ENCODE measurements at places on chromosomes 1 and 21.

DNA sequence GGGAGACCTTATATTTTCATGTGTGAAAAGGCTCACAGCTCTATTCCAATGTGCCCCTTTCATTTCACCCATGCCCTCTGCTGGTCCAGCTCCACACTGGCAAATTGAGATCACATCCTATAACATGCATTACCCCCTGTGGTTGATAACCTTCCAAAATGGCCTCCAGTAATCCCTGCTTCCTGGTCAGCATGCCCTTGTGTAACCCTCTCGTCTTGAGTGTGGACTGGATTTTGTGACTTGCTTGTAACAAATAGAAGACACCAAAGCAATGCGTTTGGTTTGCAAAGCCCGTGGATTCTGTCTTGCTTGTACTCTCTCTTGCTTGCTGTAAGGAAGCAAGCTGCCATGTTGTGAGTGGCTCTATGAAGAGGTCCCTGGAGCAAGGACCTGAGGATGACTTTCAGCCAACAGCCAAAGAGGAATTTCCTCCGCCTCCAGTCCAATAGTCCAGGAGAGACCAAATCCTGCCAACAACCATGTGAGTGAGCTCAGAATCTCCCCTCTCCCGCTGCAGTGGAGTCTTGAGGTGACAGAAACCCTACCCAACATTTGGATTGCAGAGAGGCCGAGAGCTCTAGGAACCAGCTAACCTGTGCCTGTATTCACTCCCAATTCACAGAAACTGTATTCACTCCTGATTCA lies 17.4 kb downstream of the KCNA10 start:
- DNase-seq: no peak

DNA sequence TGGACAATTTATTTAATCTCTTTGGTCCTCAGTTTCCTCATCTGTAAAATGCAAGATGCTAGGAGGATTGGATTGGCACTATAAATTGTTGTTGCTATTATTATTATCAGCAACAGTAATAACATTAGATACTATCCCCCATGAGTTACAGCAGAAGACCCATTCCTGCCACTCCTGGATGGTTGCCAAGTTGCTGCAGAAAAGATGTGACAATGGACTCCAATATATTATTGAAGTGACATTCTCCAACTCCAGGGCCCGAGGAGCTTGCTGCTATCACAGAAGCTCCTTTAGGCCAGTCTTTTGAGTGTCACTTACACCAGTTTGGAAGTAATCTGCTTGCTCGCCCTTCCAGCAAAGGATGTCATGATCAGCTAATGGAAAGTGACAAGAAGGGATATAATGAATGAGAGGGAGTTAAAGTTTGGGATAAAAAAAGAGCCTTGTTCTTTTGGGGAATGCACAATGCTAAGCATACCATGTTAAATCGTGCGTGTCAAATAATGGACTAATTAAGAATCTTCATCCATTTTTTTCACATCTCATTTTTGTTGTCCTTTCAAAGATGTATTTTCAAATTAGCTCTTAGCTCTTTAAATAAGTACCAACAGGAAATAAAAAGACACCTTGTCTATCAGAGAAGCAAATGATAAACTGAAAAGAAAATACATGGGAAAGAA lies 19.5 kb upstream of the PROX1 start:
- no peak for DNase-seq

DNA sequence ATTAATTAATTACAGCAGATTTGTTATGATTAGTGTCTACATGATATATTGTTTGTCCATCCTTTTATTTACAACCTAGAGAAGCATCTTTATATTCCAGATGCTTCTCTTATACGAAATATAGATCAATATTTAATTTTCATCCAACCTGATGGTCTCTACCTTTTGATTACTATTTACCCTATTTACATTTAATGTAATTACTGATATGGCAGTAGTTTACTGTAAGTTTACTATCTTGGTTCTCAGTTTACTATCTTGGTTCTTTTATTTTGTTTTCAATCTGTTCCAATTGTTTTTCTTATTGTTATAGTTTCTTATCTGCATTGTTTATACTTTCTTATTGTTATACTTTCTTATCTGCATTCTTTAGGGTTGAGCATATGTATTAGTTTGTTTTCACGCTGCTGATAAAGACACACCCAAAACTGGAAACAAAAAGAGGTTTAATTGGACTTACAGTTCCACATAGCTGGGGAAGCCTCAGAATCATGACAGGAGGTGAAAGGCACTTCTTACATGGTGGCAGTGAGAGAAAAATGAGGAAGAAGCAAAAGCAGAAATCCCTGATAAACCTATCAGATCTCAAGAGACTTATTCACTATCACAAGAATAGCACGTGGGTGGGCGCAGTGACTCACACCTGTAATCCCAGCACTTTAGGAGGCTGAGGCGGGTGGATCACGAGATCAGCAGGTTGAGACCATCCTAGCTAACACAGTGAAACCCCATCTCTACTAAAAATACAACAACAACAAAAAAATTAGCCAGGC lies 28.9 kb downstream of the FAF1 start:
- no peak for DNase-seq

DNA sequence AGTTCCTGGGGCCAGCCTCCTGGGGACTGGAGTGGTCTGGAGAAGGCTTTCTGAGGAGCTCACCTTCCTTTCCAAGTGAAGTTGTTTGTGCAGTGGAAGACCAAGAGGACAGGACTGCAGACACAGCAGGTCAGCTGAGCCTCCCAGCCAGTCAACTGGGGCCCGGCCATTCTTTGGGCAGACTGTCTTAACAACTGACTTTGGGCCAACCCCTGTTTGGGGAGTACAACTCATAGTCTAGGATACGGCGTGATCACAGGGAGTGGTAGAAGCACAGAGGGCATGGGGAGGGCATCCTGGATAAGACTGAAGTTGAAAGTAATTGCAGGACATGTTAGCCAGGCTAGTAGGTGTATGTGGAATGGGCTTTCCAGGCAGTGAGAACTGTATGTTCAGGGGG lies 50.3 kb downstream of the PGM1 start:
- no peak for DNase-seq

- no peak for DNase-seq
These were observed 24.4 kb downstream of the SZRD1 start for GRCh38 chr1:16391411-16391810.

GRCh38 chr1:234597894-234598293 lies 12.1 kb downstream of the IRF2BP2 start:
- DNase-seq: peak; percentile 61

- no peak for DNase-seq
These were observed 9.5 kb downstream of the TINAGL1 start for GRCh38 chr1:31585736-31586365.

DNA sequence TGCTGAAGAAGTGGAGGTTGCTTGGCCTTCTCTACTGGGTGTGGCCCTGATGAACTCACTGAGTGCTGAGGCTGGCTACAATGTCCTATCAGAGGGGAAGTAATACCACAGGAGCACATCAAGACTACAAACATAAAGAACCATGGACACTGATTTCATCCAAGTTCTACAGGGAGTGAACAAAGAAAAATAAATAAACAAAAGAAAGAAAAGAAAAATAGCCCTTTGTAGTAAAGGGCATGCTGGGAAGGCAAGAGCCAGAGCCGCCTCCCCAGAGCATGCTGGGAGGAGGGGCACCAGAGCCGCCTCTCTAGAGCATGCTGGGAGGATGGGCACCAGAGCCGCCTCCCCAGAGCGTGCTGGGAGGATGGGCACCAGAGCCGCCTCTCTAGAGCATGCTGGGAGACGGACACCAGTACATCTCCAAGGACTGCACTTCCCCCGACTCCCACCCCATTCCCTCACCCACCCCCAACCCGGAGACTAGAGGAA lies 65.9 kb downstream of the LAMC2 start:
- DNase-seq: no peak

- no peak for DNase-seq
These were observed 1.8 kb downstream of the SFT2D2 start for GRCh38 chr1:168227620-168228019.

DNA sequence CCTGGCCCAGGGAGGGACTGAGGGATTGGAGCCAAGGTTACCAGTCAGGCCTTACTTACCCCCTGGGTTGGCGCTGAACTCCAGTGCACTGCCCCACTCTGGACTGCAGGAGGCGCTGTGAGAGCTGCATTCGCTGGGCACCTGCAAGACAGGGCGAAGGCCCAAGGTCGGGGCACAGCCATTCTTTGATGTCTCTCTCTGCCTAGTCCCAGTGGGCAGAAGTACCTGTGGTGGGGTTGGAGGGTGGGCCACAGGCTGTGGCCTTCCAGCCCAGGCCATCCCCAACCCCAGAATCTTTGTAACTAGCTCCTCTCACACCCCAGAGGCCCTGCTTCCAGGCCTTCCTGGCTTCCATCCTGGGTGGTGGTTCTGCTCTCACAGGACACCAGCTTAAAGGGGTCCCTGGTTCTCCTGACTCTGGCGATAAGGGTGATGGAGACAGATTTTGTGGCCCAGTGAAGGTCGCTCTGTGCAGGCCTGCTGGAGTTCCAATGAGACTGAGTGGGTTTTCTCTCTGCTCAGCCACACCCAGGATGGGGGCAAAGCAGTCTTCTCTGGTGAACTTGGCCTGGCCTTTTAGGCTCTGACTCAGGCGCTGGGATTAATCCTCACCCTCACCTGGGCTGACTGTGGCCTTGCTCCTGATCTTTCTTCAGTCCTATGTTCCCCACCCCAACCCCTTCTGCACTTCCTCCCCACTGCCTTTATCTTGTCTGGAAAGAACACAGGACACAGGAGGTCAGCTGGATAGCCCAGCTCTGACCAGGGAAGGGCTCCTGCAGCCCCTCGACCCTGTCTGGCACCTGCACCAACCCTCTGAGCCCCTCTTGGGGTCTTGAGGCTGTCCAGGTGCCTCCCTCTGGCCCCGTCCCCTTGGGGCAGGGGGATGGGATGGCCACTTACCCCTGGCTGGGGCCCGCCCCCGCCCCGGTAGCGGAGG lies 954 bp downstream of the MYOG start:
- no peak for DNase-seq

DNA sequence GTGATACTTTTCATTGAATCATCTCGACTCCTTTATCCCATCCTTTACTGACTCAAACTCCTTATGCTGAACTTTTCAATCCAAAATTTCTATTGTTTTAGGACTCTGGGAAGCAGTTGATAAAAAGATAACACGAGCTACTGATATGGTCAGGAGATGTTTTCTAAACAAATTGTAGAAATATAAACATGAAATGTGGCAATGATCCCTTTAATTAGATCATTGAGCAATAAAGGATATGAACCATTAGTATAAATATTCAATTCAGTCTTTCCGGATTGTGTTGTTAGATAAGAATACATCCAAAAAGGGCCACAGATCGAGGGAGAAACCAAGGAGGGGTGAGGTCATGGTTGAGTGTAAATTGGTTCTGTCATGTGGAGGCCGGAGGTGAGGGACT lies 88.4 kb downstream of the NID1 start:
- no peak for DNase-seq

- DNase-seq: no peak
These were observed 12.9 kb downstream of the CAMK2N1 start for GRCh38 chr1:20472860-20473711.

Measured in CD4-positive, alpha-beta memory T cell (primary cell).